ENCODE measurements at places on chromosomes 16 and 17.

DNA sequence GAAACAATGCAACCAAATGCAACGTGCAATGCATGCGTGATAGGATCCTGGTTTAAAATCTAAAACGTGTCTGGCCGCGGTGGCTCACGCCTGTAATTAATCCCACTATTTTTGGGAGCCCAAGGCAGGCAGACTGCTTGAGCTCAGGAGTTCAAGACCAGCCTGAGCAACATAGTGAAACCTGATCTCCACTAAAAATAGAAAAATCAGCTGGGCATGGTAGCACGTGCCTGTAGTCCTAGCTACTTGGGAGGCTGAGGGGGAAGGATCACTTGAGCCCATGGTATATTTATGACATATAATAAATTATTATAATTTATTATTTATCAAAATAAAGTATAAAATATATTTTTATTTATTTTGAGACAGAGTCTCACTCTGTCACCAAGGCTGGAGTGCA lies 241.8 kb downstream of the PARN start:
- no peak for DNase-seq

DNA sequence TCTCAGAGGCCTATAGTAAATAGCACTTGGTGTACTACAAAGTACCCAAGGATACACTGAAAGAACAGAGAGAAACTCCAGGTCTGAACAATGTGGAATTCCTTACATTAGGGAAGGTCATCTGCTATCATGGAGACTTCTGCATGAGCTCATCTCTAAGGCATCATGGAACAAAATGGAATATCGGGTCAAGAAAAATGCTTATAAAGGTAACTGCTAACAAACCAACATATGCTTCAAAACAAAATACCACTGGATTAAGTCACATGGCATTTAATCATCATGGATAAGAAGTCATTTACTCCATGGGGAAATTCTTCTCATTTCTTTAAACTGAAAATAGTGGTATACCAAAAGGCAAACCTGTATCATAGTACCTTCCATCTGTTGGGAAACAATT lies 34.2 kb downstream of the TXNDC11 start:
- DNase-seq: no peak

GRCh38 chr17:74433421-74434121 lies 1.7 kb downstream of the GPRC5C start:
- no peak for DNase-seq

DNA sequence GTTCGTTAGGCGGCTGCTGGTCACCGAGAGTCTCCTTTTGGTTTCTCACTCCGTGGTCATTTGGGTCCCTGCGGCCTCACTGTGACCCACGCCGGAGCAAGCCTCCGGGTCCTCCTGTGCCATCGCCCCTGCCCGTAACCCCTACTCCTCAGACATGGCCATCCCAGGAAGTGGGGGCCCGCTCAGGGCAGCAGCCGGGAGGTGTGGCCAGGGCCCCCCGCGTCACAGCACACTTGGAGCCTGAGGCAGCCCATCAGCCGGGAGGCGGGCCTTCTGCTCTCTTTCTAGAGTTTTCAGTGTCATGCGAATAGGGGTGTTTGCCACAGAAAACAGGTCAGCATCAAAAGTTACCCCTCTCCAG lies 7.9 kb upstream of the WFIKKN1 start:
- DNase-seq: no peak

DNA sequence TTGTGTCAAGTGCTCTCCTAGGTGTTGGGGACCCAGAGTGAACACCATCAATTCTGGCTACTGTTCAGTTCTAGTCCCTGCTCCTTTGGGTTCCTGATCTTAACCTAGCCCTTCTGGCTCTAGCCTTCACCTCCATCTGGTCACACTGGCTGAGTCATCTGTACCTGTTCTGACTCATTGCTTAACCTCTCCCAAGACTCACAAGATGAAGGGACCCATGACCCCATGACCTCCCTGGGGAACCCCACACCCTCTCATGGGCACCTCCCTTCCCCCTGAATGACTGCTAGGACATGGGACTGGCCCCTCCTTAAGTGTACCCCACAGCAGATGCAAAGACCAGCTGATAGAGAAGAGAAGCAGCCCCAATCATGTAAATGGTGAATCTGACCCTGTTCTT lies 345.8 kb upstream of the CDH5 start:
- DNase-seq: no peak

GRCh38 chr16:85863384-85863774 lies 35.6 kb upstream of the IRF8 start:
- DNase-seq: no peak

DNA sequence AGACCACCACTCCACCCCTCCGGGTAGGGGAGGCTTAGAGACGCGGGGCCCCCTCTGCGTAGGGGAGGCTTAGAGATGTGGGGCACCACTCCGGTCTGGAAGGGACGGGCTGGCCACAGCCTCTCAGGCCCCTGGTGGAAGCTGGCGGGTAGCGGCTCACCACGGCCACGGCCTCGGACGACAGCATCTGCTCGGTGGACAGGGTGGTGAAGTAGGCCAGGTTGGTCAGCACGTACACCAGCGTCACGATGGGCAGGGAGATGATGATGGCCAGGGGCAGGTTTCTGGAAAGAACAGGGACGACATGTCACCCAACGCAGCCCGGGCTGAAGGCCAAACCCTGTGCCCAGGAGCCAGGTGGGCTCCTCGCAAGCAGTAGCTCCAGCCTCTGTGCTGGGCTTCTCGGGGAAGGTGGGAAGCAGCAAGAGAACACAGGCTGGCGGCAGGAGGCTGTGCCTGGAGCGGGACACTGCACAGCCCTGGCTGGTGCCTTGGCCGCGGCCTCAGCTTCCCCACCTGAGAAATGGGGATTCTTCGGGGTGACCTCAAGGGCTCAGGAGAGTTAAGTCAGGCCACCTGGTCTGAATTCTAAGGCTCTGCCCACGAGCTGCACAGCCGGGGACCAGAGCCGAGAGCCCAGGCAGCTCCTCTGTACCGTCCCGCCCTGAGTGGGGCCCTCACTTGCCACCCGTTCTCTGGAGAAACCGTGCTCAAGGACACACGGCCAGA lies 29.6 kb downstream of the SLC7A5 start:
- no peak for DNase-seq

DNA sequence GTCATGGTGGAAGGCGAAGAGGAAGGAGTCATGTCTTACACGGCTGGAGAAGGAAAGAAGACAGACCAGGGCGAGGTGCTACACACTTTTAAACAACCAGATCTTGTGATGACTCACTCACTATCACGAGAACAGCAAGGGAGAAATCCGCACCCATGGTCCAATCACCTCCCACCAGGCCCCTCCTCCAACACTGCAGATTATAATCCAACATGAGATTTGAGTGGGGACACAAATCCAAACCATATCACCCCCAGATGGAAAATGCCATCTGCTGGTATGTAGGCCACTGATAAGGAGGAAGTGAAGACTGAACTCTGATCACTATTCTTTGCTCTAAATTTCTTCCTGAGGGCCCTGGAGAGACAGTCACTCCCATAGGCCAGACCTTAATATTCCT lies 7.5 kb upstream of the ITGAX start:
- DNase-seq: no peak

- no peak for DNase-seq
Measured at GRCh38 chr17:48471817-48472410, 41.9 kb upstream of the SKAP1 start.

DNA sequence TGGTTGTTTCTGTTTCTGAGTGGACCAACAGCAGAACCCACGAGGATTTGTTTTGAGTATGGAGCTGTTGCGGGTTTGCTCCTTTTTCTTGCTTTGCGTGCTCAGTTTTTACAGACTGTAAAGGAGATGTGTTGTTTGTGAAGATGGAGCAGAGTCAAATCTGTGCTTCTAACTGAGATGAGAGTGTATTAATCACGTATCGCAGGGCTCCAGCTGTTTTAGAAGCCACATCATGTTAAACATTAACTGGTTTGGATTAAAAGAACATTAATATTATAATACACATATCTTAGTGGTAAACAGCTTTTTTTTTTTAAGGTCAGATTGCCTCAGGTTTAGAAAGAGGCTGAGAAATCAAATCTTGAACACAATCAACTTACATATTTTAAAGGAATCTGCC lies 69.4 kb downstream of the YPEL2 start:
- no peak for DNase-seq

- DNase-seq: no peak
Measured at GRCh38 chr16:12215277-12216105, 239.0 kb downstream of the SNX29 start.

DNA sequence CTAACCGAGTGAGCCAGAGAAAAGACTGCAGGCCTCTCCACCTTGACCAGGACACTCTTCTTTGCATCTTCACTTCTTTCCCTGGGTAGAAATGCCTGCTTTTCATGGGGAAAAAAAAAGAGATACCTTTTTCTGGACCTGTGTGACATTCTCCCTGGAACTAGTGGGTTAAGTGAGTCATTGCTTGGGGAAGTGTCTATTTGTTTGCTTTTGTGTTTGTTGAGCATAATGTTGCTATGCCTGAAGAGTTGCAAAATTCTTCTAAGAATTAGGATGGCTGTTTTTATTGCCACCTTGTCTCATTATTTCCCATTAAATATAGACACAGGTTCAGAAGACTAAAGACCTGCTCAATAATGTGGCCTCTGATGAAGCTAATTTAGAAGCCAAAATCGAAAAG lies 18.8 kb downstream of the CLUAP1 start:
- DNase-seq: no peak

- no peak for DNase-seq
Measured at GRCh38 chr17:41284546-41284945, 9.0 kb downstream of the KRTAP9-7 start.

GRCh38 chr16:82653550-82654511 lies 27.1 kb downstream of the CDH13 start:
- no peak for DNase-seq

DNA sequence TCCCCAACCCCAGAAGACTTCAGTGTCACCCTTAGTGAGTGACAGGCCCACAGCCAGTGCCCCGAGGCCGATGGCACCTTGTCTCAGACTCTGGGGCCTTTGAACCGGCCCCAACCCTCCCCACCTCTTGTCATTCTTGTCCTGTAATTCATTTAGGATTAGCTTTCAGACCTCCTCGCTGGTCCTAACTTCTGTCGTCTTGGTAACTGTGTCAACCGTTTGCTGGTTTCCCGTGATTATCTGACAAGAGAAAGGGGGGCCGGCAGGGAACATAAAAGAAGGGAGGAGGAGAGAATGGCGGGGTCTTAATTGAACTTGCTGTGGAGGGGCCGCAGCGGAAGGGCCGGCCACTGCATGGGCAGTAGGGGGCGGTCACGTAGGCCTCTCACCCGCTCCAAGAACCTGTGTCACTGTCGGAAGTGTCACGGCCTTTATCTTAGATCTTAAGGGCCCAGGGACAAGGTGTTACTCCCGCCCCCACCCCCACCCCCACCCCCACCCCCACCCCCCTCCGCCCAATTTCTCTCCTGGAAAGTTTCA lies 46.5 kb upstream of the GSE1 start:
- DNase-seq: no peak

- DNase-seq: no peak
Measured at GRCh38 chr17:60094754-60095153, 16.0 kb upstream of the HEATR6 start.

DNA sequence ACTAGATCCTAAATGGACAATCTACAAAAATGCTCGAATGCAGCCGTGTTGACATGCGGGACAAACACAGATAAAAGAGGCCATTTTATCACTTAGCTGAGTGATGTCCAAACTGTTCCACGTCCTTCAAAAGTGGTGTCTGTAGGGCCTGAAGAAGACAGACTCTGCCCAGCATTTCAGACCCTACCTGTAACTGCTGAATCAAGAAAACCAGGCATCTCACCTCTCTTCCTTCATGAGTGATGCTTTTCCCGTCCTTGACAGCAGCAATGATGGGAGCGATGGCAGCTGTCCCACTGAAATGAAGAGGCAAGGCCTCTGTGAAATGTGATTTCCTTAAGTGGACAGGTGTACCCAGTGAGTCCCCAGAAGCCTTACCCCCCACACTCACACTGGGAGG lies 12.3 kb downstream of the ELAC2 start:
- no peak for DNase-seq

DNA sequence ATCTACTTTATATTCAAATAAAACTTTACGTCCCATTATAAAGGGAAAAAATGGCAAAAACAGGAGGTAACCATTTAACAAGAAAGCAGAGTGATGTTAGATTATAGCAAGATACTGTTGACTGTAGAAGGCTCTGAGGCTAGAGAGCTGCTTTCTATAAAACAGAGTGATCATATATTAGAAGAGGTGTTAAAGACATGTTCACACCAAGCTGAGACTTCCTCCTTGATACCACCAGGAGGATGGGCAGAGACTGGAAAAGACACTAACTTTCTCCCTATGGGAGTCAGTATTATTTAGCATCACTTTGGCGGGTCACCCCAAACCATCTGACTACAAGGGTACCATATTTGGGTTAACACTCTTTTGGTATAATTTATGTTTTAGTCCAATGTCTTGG lies 687 bp upstream of the CIITA start:
- DNase-seq: no peak

DNA sequence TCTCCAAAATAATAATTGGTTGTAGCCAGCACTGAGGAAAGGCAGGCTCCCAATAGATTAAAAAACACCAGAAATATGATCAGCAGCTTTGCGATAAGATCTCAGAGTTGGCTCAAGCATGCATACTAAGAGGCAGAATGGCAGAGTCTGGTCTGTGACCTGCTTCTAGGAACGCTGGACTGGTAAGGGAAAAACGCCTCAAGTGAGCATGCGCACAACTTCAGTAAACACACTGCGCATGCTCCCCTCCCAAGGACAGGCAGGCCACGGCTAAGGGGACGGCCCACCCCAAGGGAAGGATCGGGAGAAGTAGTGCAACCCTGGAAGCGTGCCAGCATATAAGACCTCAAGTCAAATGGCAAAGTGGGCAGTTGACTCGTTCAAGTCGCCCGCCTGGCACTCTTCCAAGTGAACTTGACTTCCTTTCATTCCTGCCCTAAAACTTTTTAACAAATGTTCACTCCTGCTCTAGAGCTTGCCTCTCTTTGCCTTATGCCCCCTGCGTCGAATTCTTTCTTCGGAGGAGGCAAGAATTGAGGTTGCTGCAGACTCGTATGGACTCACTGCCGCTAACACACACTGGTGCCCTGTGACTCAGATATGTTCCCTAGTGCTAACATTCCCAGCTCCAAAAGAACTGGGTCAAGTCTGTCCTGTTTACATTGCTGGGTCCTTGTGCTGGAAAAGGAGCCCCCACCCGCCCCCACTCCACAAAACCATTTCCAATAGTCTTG lies 22.4 kb upstream of the PRM1 start:
- no peak for DNase-seq

- DNase-seq: no peak
Measured at GRCh38 chr17:61160789-61161445, 238.7 kb upstream of the TBX2 start.

GRCh38 chr17:29615048-29615385 lies 7.7 kb downstream of the CORO6 start:
- DNase-seq: no peak

GRCh38 chr17:33990943-33991706 lies 264.0 kb upstream of the CCL2 start:
- no peak for DNase-seq

DNA sequence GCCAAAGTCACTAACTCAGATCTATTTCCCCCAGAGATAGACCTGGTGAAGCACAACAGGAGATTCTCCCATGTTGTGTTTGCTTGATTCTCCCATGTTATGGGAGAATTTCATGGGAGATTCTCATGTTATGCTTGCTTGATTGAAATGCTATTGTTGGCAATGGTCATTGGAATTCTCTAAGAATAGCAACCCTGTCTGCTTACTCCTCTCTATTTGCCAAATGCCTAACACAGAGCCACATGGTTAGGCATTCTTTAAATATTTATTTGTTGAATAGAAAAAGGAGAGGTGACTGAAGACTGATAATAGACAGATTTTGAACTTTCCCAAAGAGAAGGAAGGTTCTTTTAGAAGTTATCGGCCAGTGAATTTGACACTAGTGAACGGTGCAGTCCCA lies 111.5 kb upstream of the MPHOSPH6 start:
- DNase-seq: no peak

Data from GF-D8 (cell line).